Natural killer cell (primary cell): ENCODE measurements at places on chromosomes 13 and 19.
A peak's percentile ranks its signal among the peaks of the same experiment; 100 is the strongest.

DNA sequence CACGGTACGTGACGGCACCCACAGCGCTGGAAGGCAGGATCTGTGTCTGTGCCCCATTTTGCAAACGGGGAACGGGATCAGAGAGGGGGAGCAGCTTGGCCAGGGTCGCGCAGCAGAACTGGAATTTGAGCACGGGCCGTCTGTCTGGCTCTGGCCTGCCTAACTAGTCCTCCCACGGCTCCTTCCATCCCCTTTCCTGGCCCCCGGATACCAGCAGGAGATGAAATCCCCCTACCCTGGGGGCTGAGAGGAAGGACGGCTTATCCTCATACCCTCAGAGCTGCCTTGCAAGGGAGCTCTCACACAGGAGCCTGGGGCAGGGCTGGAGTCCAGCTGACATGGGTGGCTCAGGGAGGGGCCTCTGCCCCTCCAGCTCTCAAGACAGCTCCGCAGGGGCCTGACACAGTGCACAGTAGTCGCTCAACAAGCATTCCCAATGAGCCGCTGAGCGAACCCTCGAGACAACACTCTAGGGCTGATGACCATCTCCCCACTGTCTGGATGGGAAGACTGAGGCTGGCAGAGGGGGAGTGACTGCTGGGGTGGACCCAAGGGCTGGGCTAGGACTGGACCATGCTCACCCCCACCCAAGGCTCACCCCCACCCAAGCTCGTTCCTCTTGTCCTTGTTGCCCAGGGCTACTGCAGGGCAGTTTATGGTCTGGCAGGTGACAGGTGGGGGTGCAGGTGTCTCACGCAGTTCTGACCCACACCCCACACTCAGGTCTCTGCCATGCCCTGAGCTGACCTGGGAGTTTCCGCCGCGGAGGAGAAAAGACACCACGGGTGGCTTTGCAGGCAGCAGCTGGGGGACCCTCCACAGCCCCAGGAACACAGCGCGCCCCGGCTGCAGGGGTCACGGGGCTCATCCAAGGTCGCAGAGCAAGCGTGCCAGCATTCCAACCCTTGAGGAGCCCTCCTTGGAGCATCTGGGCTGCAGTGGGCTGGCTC, 4.0 kb downstream of the ZBTB7A start:
- DNase-seq = no peak
- peaks cover 70% of the 10 kb centered on the region for H3K4me1 ChIP-seq
- H3K4me3 ChIP-seq = no peak overlapping the region
- no peaks in the 10 kb centered on the region for H3K27me3 ChIP-seq
- H3K36me3 ChIP-seq = peaks cover 15% of the 10 kb centered on the region

- no peak within 1 kb of the TSS for H3K27ac ChIP-seq
- peaks cover 7% of the 10 kb centered on the region for H3K4me1 ChIP-seq
- DNase-seq = no peak
- no peaks in the 10 kb centered on the region for H3K36me3 ChIP-seq
Observed at GRCh38 chr19:55208880-55209692, at the start of gene PTPRH. TSS of gene PTPRH (minus strand) at chr19:55209501. CDS start at chr19:55209433, 68 bp downstream.

DNA sequence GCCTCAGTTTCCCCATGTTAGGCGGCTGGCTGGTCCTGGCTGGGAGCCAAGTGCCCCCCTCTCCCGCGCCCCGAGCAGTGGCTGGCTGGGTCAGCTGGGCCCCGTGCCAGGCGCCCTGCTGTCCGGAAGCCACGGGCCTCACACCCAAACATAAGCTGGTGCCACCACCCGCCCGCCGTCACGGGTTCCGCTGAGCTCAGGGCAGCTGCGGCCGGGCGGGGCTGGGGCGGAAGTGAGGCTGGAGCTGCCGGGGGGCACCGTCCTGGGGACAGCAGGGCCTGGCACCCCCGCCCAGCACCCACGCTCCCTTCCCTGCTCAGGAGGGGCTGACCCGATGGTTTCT, 19.3 kb downstream of the HCN2 start:
- H3K27ac ChIP-seq = peak overlapping the region; percentile 78
- no peak overlapping the region for H3K4me3 ChIP-seq
- H3K36me3 ChIP-seq = no peaks in the 10 kb centered on the region
- H3K27me3 ChIP-seq = peaks cover 4% of the 10 kb centered on the region
- no peak for DNase-seq

DNA sequence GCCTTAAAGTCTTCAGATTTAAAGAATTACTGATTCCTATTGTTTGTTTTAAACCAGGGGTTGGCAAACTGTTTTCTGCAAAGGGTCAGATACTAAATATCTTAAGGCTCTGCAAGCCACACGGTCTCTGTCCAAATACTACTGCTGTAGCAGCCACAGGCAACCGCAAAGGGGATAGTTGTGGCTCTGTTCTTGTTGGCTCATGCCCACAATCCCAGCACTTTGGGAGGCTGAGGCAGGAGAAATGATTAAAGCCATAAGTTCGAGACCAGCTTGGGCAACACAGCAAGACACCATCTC, 22.4 kb downstream of the RANBP3 start:
- DNase-seq = no peak
- H3K4me1 ChIP-seq = peaks cover 62% of the 10 kb centered on the region
- H3K4me3 ChIP-seq = no peak overlapping the region
- H3K27ac ChIP-seq = no peak overlapping the region
- H3K36me3 ChIP-seq = no peaks in the 10 kb centered on the region
- H3K27me3 ChIP-seq = no peaks in the 10 kb centered on the region

- peaks cover 59% of the 10 kb centered on the region for H3K4me1 ChIP-seq
- DNase-seq = no peak
- H3K4me3 ChIP-seq = no peak overlapping the region
- H3K36me3 ChIP-seq = peaks cover 7% of the 10 kb centered on the region
Observed at GRCh38 chr19:1841209-1841924, 6.9 kb downstream of the REXO1 start.

DNA sequence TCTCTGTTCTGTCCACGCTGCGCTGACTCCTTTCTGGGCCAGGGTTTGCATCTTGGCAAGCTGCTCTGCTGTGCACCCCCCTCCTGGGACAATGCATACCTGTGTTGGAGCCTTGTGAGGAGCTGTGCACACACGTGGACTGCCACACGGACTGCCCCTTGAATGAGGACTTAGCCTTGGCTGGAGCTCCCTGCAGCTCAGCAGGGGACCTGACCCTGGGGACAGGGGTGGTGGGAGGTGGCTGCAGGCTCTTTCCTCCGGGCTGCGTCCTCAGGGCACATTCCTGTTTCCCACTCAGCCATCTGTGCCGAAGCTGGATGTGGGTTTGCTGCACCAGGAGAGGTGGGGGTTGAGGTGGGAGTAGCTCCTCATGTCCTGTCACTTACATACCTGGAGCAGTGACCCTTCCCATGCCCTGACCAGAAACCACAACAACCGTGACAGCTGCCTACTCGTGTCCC, 8.2 kb downstream of the RAB11B start:
- peaks cover 25% of the 10 kb centered on the region for H3K36me3 ChIP-seq
- no peak overlapping the region for H3K27ac ChIP-seq
- no peak for DNase-seq

DNA sequence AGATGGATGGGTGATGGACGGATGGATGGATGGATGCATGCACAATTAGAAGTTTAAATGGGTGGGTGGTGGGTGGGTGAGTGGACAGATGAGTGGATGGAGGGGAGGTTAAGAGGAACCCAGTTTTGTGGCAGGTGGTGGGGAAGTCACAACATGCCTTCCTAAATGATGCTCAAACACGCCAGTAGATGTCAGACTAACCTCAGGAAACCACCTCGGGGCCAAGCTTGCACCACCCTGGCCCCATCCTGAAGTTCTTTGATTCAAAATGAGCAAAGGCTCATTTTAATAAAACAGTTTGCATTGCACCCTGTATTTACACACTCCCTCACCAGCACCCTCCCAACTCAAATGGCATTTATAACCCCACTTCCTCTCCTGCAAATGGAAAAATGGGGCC, 91.4 kb upstream of the CACNA1A start:
- DNase-seq = no peak
- H3K36me3 ChIP-seq = no peaks in the 10 kb centered on the region
- no peaks in the 10 kb centered on the region for H3K27me3 ChIP-seq
- H3K27ac ChIP-seq = no peak overlapping the region
- H3K4me1 ChIP-seq = no peaks in the 10 kb centered on the region

DNA sequence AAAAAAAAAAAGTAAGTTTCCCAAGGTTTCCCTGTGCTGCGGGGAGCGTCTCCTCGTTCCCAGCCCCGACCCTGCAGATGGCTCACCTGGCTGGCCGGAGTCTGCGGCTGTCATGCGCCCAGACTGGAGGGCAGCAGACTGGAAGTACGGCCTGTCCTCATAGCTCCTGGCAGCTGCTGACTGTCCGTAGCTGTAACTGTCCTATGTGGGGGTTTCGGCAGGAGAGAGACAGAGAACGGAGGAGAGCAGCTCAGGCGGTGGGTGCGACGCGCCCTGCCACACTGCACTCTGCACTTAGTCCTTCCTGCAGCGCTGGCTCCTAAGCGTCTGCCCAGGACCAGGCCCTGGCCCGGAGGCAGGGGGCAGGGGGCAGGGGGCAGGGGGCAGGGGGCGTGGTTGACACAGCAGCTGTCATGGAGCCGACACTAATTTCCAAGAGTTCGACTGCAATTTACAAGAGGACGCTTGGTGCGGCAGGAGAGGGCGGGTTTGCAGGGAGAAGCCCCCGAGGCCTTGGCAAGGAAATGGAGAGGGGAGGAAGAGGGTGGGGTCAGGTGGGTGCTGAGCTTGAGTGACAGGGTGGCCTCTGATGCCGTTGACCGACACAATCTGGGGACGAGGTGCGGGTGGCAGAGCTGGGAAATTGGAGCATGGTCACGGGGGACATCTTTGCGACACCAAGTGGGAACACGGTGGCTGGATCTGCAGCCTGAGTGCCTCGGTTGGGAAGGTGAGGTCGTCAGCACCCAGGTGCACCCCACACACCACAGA, 35.1 kb downstream of the ZFR2 start:
- no peak for DNase-seq
- no peaks in the 10 kb centered on the region for H3K4me1 ChIP-seq
- no peaks in the 10 kb centered on the region for H3K36me3 ChIP-seq
- H3K4me3 ChIP-seq = no peak overlapping the region

GRCh38 chr19:50969413-50969760, at the start of gene KLK6:
TSS of gene KLK6 (minus strand) at chr19:50969591. CDS start at chr19:50968104, 1,487 bp downstream.
- H3K27me3 ChIP-seq = no peaks in the 10 kb centered on the region
- no peaks in the 10 kb centered on the region for H3K36me3 ChIP-seq
- no peak within 1 kb of the TSS for H3K27ac ChIP-seq
- no peak within 1 kb of the TSS for H3K4me3 ChIP-seq
- DNase-seq = no peak

DNA sequence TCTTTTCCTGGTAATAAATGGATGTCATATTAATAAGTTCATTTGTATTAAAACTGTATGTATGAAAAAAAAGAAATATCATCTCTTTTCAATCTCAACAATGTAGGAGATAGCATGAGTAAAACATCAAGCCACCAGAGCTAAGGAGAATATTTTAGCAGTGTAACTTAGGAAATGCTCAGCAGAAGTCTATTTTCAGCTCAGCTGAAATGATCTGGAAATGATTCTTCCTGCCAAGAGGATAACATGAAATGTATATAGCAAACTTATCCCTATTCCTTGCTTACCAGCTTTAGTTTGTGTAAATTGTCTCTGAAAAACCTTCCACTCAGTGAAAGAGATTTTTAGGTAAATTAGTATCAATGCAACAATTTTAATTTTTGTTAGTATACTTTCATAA, 1194.4 kb downstream of the SLITRK1 start:
- H3K4me1 ChIP-seq = no peaks in the 10 kb centered on the region
- H3K27me3 ChIP-seq = no peaks in the 10 kb centered on the region
- H3K27ac ChIP-seq = no peak overlapping the region

DNA sequence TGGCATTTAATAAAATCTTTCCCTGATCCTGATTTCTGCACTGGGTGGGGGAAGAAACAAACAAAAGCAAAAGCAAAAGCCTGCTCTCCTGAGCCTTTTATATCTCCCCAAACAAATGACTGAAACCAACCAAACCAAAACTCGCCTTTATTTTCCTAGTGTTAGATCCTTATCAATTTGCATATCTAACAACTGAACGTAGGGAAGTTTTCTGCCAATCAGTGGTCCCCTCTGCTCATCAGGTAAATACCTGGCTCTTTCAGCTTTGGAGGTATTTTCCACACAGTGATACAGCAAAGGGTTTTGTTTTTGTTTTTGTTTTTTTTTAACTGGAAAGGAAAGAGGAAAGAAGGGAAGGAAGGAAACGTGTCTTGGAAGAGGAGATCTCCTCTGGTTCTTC, 3.3 kb downstream of the AMER2 start:
- no peaks in the 10 kb centered on the region for H3K4me1 ChIP-seq
- H3K4me3 ChIP-seq = no peak overlapping the region
- no peak for DNase-seq
- peaks cover 9% of the 10 kb centered on the region for H3K27me3 ChIP-seq
- H3K36me3 ChIP-seq = no peaks in the 10 kb centered on the region

- H3K4me3 ChIP-seq = peak within 1 kb of the TSS; percentile 98
- H3K36me3 ChIP-seq = peaks cover 25% of the 10 kb centered on the region
- H3K27ac ChIP-seq = peak within 1 kb of the TSS; percentile 77
Observed at GRCh38 chr19:4723595-4724514, at the start of gene DPP9. TSS of gene DPP9 (minus strand) at chr19:4723842. CDS start at chr19:4719906, 3,936 bp downstream.

GRCh38 chr13:107586216-107586615, 629.1 kb downstream of the LIG4 start:
- no peak overlapping the region for H3K4me3 ChIP-seq
- DNase-seq = no peak
- no peak overlapping the region for H3K27ac ChIP-seq
- H3K4me1 ChIP-seq = no peaks in the 10 kb centered on the region
- H3K36me3 ChIP-seq = no peaks in the 10 kb centered on the region

- H3K4me1 ChIP-seq = no peaks in the 10 kb centered on the region
- no peaks in the 10 kb centered on the region for H3K36me3 ChIP-seq
- H3K4me3 ChIP-seq = no peak overlapping the region
- no peaks in the 10 kb centered on the region for H3K27me3 ChIP-seq
Observed at GRCh38 chr13:95507991-95508390, 44.5 kb upstream of the CLDN10 start.

- H3K4me3 ChIP-seq = no peak overlapping the region
- H3K4me1 ChIP-seq = no peaks in the 10 kb centered on the region
- DNase-seq = no peak
- no peaks in the 10 kb centered on the region for H3K36me3 ChIP-seq
- no peak overlapping the region for H3K27ac ChIP-seq
Observed at GRCh38 chr19:56177564-56178243, 1.9 kb downstream of the GALP start.

GRCh38 chr13:113812178-113813040, 51.5 kb downstream of the GAS6 start:
- no peak overlapping the region for H3K4me3 ChIP-seq
- H3K4me1 ChIP-seq = peaks cover 20% of the 10 kb centered on the region
- no peaks in the 10 kb centered on the region for H3K36me3 ChIP-seq
- DNase-seq = no peak
- no peak overlapping the region for H3K27ac ChIP-seq
